ENCODE measurements at places on chromosomes 4 and X. TPM values are rescaled to one million over a fixed set of nuclear protein-coding genes. Genes with fewer than 3 reads are reported as not detected.

PIGA gene
- polyA plus RNA-seq, result 15.0 TPM

PPARGC1A gene
- 30.8 TPM for polyA plus RNA-seq

HS3ST1 gene
- 2.2 TPM for polyA plus RNA-seq

UGT2B10 gene
- polyA plus RNA-seq, result 0.49 TPM

XAGE1A gene
- not detected for polyA plus RNA-seq

PLRG1 gene
- polyA plus RNA-seq, result 122 TPM

LETM1 gene
- polyA plus RNA-seq, result 30.1 TPM

ARHGAP4 gene
- polyA plus RNA-seq, result 48.5 TPM

F8A3 gene
- 8.2 TPM for polyA plus RNA-seq

MAGEA10 gene
- polyA plus RNA-seq, result not detected

CCDC110 gene
- polyA plus RNA-seq, result 2.6 TPM

OCRL gene
- polyA plus RNA-seq, result 26.3 TPM

PAGE4 gene
- not detected for polyA plus RNA-seq

GABRB1 gene
- polyA plus RNA-seq, result 0.92 TPM

OTUD6A gene
- 0.09 TPM for polyA plus RNA-seq

TMPRSS11A gene
- polyA plus RNA-seq, result 0.05 TPM

FAM13A gene
- 31.2 TPM for polyA plus RNA-seq

TAF7L gene
- polyA plus RNA-seq, result 0.78 TPM

MAOB gene
- polyA plus RNA-seq, result 55.2 TPM

FAM47A gene
- not detected for polyA plus RNA-seq

JADE3 gene
- 23.5 TPM for polyA plus RNA-seq

DMD gene
- 14.4 TPM for polyA plus RNA-seq

SLC2A9 gene
- polyA plus RNA-seq, result 8.5 TPM

VMA21 gene
- 33.5 TPM for polyA plus RNA-seq

RLIM gene
- 31.8 TPM for polyA plus RNA-seq

TGIF2LX gene
- not detected for polyA plus RNA-seq

TMPRSS11D gene
- polyA plus RNA-seq, result not detected

GPR173 gene
- 10.5 TPM for polyA plus RNA-seq

CPZ gene
- 25.1 TPM for polyA plus RNA-seq

SLC49A3 gene
- 4.1 TPM for polyA plus RNA-seq

ITM2A gene
- 124 TPM for polyA plus RNA-seq

SSX2 gene
- polyA plus RNA-seq, result not detected

TFDP3 gene
- polyA plus RNA-seq, result not detected

ADRA2C gene
- polyA plus RNA-seq, result 9.6 TPM

TRPC5OS gene
- 0.10 TPM for polyA plus RNA-seq

MAGEB18 gene
- not detected for polyA plus RNA-seq

STIM2 gene
- 45.4 TPM for polyA plus RNA-seq

CXCL1 gene
- polyA plus RNA-seq, result 0.65 TPM

GRK4 gene
- 8.3 TPM for polyA plus RNA-seq

MAGEA8 gene
- polyA plus RNA-seq, result 0.28 TPM

MBTPS2 gene
- 36.2 TPM for polyA plus RNA-seq

SLBP gene
- polyA plus RNA-seq, result 94.7 TPM

EDA2R gene
- 0.59 TPM for polyA plus RNA-seq

ADH7 gene
- not detected for polyA plus RNA-seq
